ENCODE measurements at places on chromosomes 2 and 18.

DNA sequence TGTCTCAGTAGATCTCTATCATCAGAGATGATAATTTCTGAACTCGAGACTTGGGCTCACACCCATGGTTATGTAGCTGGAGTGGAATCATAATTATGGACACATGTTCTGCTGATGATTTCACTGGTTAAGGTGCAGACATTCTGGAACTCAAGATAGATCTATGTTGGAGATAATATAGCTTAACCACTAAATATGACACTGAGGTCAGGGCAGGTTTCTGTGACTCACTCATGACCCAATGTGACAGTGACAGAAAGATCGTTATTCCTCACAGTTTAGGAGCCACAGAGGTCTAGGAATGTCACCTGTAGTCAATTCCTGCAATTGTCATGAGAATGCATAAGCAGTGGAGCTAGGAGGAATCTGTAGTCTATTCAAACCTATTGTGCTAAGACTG, 828.6 kb downstream of the TRIB2 start:
- DNase-seq, result no peak

- DNase-seq, result no peak
Measured at GRCh38 chr18:45025089-45025450, 344.4 kb downstream of the SETBP1 start.

GRCh38 chr2:95275151-95275515, 884 bp downstream of the PROM2 start:
- DNase-seq, result peak; percentile 36

- DNase-seq, result peak; percentile 71
Measured at GRCh38 chr2:160205505-160205904, 5.4 kb upstream of the ITGB6 start.

- DNase-seq, result no peak
Measured at GRCh38 chr18:21187886-21188285, 54.1 kb upstream of the GREB1L start.

- no peak for DNase-seq
Measured at GRCh38 chr2:233407771-233408181, 53.5 kb downstream of the DGKD start.

DNA sequence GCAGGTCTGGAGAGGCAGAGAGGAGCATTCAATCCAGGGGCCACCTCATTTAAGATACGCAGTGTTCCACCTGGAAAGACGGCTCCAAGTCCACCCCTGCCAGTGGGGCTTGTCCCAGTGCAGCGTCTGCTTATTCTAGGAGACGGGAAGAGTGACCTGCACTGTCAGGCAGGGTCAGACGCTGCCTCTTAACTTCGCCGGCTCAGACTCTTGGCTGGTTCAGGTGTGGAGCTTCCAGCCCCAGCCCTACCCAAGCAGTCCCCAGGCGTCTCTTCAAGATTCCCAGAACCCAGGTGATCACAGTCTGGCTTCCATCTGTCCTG, 208.5 kb downstream of the TFCP2L1 start:
- DNase-seq, result no peak

- no peak for DNase-seq
Measured at GRCh38 chr18:41021089-41021488, 933.9 kb upstream of the PIK3C3 start.

GRCh38 chr2:17299891-17300540, 218.2 kb downstream of the RAD51AP2 start:
- no peak for DNase-seq

DNA sequence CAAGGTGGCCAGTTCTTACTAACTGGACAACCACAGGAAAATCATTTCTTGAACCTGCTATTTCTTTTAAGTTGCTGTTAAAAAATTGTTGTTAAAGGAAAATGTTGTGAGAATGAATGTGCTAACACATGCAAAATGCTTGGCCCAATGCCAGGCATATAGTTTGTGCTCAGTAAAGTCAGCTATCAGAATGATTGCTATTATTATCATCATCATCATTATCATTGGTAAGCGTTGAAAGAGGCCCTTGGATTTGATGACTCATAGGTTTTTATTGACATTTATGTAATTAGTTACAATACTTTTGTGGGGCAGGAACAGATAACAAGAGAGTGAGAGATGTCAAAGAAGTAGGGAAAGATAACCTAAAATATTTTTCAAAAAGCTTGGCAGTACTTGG, 394.2 kb upstream of the ZEB2 start:
- no peak for DNase-seq

- no peak for DNase-seq
Measured at GRCh38 chr2:190050001-190050400, 12.5 kb downstream of the MSTN start.
